Urothelium cell line (cell line): ENCODE measurements at places on chromosomes 12 and 14.

DNA sequence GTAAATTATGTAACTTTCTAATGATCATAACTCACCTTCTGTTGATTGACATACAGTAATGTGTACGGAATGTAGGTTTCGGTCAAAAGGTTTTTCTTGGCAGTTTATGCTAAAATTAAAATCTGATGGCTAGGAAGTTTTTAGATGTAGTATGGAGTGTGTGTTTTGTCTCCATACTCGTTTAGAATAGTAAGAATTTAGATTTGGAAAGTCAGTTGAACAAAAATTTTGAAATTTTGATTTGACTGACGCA is 859 bp downstream of the PALS1 start:
- DNase-seq, result no peak

- no peak for DNase-seq
Measured at GRCh38 chr14:58535044-58535443, 102.7 kb upstream of the DACT1 start.

- no peak for DNase-seq
Measured at GRCh38 chr12:52517005-52517835, 3.0 kb downstream of the KRT5 start.

DNA sequence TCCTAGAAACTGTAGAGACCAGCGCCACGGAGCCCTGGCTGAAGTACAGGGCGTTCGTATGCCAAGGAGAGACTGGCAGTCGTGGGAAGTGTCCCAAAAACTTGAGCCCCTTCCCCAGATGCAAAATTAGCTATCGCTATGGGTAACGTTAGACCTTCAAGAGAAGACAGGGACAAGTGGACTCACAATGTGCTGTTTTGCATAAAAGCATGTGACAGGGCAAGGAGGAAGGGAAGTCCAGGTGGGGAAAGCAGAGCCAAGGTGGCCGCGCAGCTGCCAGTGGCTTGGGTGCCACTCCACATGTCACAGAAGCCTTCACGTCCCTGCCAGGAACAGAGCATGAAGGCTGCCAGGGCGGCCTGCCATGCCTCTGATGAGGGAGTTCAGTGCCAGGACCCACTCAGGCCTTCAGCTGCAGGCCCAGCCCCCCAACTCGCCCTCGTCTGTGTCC is 61.2 kb upstream of the DYNC1H1 start:
- no peak for DNase-seq

GRCh38 chr14:90428676-90429075 is 31.8 kb downstream of the CALM1 start:
- no peak for DNase-seq

GRCh38 chr12:6996040-6996441 is 22.2 kb downstream of the LPCAT3 start:
- DNase-seq, result peak; percentile 48

DNA sequence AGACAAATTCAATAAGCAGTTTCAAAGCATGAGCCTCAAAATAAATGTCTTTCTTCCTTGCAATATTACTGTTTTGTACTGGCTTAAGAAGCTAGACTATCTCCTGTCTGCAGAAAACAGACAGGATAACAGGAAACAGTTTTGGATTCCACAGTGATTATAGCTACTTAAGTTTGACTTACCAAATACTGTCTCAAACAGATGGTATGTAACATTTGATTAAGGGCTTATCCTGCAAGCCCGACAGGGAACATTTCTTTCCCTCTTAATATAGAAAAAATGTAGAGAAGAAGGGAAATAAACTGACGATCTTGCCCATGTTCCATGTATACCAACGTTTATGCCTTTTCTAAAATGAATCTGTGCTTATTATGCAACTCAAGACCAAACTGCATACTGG is 179.9 kb upstream of the EEA1 start:
- no peak for DNase-seq
